Activated gamma-delta T cell treated with Interleukin-2 at 50 U/mL for 16 hours (primary cell): ENCODE measurements at places on chromosomes 6 and 20.

DNA sequence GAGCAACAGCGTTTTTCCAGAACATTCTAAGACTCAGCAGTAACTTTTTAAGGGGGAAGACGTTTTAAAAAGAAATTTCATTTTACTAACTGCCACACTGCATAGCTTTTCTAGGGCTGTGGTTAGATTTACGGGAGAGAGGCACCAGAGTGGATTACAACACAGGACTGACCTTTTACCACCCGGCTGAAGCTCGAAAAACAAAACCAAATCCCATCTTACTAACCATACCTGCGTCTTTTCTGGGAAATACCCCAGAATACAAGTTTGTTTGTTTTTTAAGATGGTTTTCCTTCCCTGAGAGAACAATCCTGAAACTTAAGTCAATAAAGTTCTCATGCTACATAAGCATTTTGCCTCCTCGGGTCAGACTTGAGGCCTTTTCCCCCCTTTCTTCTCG lies 209.3 kb upstream of the SOX4 start:
- DNase-seq: no peak

DNA sequence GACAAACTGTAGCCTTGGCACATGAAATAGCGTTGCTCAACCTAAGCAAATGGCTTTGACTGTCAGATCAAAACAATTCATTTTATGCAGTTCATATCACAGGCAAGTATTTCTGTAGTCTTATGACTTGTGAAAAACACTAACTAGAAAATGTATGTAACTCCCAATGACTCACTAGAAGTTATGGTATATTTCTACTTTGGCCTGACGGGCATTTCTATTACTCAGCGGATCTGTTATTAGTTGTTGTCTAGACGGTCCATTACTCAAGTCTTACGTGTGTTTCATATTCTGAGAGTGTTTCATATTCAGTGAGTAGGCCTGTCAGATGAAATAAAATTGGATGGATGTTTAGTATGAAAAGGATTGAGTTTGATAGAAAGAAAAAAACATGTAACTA lies 880.9 kb downstream of the PRIM2 start:
- no peak for DNase-seq

DNA sequence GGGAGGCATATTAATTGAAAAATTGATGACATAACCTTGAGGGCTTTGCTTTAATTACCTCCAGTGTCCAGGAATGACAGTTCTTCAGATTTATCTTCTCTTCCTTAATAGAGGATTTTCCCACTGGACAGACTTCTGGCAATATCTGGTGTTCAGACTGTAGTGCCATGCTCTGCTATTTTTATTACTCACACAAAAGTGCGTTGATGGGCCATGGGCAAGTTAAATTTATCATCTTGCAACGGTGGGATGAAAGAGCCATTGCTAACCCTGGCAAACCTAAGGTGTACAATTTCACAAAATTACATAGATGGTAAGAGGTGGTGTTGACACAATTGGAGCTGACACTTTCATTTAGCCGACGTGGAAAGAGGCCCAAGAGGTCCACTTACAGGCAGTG lies 253.7 kb upstream of the PLCB4 start:
- DNase-seq: no peak

DNA sequence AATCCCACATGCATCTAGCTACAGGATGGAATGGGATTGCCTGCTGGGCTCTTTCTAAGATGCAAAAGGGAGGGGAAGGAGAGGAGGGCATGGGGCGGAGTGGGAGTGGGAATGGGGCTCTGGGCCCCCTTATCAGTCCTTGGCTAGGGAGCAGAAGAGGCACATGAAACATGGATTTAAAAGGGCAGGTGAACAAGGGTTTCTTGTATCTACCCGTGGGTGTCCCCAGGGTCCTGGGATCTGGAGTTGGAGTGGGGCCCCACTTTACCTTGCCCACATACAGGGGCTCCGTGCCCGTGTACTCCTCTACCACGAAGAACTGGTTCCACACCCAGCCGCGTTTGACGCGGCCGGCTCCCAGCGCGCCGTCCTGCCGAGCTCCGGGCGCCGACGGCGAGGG lies 57.5 kb downstream of the CDH22 start:
- DNase-seq: no peak

- DNase-seq: no peak
These were observed 275.2 kb upstream of the CNR1 start for GRCh38 chr6:88441346-88441745.

DNA sequence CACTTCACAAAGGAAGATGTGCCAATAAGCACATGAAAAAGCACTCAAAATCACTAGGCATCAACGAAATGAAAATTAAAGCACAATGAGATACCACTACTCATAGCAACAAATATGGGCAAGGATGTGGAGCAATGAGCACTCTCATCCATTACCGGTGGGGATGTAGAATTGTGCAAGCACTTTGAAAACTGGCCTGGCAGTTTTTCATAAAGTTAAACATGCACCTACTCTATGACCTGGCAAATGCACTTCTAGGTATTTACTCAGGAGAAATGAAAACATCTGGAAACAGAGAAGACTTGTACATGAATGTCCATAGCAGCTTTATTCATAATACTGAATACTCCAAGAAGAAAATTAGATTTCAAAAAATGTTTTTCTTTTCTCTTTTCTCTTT lies 34.1 kb upstream of the TMEM14A start:
- DNase-seq: no peak

- DNase-seq: no peak
These were observed 8.0 kb upstream of the TUBB2B start for GRCh38 chr6:3235486-3235885.

DNA sequence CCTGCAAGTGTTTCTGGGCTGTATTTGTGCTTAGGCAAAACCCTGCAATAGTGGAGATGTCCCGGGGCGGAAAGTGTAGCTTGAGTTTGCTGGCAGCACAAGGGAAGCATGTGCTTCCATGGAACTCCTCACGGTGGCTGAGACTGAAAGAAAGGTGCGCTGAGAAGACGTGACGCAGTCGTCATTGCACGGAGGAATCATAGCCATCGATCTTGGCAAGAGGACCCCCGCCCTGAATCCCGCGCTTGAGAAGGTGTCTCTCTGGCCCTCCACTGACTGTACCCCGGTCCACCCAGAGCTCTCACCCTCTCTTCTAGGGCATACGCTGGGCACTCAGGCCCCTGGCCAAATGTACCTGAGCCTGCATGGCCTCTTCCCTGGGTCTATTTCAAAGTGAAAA lies 1081.8 kb upstream of the DEFB115 start:
- DNase-seq: no peak

DNA sequence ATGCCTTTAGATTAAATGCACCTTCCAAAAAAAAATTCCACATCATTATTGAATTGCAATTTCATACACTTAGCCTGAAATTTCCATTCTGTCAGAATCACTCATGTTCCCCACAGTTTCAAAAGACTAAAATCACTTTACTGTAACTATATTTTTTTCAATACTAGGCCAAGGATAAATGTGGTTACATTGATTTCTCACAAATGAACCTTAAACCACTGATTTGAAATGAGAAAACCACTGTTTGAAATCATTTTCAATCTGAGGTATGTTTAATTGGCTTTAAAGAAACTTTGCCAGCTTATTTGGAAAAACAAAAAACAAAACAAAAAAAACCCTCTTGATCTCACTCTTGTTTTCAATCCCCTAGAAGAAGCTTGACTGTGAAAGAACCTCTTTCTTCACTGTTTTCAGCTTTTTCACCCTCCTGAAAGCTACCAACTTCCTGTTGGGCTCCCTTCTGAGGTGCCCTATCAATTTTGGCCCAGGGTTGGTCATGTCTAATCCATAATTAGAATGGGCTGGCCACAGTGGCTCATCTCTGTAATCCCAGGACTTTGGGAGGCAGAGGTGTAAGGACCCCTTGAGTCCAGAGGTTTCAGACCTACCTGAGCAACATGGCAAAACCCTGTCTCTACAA lies 242.5 kb downstream of the ADGRG6 start:
- DNase-seq: no peak

GRCh38 chr20:61929971-61930666 lies 135.6 kb downstream of the TAF4 start:
- DNase-seq: no peak

DNA sequence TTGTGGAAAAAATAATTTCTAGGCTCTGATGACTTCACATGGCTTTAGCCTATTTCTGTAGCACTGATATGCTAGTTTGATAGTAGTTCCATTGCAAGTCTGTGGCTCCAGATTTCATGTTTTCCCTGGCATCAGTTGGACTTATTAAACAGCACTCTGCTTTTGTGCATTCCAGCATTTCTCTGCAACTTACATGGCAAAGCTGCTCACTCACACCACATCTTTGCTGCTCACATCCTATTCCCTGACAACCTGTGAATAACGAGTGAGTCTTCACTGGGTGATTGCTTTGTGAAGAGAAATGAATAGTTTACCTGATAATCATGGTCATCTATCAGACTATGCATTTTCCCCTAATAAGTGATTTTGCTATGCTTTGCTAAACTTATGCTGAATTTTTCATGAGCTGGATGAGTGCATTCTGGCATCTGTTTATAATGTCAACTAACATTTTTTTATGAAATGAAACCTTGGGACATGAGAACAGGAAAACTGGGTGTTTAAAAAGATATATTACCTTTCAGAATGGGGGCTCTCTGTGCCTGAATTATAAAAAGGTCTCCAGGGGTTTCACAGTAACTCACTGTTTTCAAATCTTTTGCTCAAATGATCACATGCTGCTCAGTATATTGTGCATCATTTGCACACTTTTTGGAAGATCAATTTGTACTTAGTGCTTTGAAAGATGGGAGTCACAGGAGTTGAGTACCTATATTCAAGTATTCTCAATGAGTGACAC lies 301.8 kb downstream of the TBC1D32 start:
- no peak for DNase-seq

GRCh38 chr20:51763965-51764602 lies 4.1 kb downstream of the ATP9A start:
- DNase-seq: no peak

- no peak for DNase-seq
These were observed 16.1 kb upstream of the STX11 start for GRCh38 chr6:144134176-144134575.

DNA sequence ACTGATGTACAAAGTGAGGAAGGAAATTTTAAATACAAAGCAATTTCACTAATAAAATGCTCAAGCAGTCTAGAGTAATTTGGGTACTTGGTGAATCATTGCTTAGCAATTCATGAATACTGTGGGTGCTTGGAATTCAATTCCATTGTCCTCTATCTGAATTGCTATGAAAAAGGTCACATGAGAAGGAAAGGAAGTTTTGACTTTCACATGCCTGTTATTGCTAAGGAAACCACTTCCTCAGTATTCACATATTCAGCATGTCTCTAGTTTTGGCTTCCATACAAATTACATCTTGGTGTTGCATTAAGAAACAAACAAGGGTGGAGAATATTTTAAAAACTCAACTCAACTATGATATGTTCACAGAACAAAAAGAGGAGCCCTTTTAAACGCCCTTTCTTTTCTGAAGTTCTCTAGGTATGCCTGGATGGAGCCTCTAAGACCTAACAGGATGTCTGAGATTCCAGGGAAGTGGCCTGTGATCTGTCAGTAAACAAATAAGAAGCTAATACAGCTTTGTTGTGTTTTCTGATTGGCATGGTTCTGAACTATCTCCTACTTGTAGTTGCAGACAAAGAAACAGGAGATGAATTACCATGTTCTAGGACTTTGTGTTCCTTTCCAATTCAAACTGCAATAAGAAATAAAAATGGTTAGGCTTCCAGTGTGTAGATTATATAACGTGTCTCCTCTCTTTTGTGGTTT lies 190.4 kb downstream of the OGFRL1 start:
- no peak for DNase-seq

- DNase-seq: no peak
These were observed 40.0 kb downstream of the HEBP2 start for GRCh38 chr6:138443979-138444378.

GRCh38 chr6:145318952-145319351 lies 416.4 kb downstream of the EPM2A start:
- DNase-seq: no peak

DNA sequence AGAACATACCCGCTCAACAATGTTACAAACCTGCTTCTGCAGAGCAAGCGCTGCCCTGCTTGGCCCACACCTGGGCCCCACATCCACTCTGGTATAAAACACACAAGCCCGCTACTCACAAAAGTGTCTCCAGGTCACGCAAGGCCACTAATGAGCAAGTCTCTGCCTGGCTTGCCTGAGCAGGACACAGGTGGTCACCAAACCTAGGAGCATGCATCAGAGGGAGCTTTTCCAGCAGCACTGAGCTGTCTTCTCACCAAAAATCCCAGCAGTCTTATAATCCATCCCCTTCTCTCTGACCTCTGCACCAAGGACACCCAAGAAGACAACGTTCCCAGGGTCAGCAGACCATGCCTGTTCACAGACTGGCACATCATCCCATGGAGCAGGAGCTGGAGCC lies 100.8 kb downstream of the DLL1 start:
- DNase-seq: no peak
